ENCODE measurements at places on chromosomes 7 and 10. TPM values are rescaled to one million over a fixed set of nuclear protein-coding genes. Genes with fewer than 3 reads are reported as not detected.

DNA sequence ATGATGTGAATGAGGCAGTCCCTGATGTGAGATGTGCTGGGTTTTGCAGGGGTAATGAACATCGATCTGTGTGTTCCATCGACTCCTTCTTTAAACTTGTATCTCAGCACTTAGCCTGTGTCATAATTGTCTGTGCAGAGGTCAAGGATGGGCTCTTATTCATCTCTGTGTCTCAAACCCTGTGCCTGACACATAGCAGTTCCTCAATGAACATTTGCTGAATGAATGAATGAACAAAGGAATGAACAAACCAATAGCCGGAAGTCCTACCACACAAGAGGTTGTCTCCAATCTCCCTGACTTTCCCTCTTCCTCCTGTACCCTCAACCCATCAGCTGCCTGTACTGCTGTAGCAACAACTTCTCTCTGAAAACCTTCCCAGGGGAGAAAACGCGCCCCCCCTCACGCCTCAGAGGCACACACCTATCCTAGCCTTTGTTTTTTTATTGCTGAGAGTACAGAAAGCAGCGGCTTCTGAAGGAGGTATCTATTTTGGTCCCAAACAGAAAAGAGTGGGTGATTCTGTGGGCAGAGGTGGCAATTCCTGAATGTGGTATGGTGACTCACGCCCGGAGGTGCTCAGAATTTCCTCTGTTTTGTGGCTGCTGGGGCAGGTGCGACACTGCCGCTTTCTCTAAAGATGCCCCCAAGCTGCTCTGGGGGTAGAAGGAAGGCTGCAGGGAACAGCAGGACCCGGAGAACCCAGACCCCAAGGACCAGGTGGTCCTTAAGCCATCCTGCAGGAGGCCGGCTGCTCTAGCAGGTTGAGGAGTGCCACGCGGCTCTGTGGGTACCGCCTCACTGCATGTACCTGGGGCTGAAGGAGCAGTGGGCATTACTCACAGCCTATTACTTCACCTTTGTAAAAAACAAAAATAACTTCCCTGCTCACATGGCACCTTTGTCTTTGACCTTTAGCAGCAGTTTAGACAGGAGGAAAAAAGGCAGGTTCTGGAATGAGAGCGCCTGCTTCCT is 9.6 kb downstream of the IL2RA start:
- peaks cover 9% of the 10 kb centered on the region for H3K4me1 ChIP-seq
- no peaks in the 10 kb centered on the region for H3K36me3 ChIP-seq
- no peak overlapping the region for H3K27ac ChIP-seq
- no peak for DNase-seq
- no peak overlapping the region for H3K4me3 ChIP-seq

DNA sequence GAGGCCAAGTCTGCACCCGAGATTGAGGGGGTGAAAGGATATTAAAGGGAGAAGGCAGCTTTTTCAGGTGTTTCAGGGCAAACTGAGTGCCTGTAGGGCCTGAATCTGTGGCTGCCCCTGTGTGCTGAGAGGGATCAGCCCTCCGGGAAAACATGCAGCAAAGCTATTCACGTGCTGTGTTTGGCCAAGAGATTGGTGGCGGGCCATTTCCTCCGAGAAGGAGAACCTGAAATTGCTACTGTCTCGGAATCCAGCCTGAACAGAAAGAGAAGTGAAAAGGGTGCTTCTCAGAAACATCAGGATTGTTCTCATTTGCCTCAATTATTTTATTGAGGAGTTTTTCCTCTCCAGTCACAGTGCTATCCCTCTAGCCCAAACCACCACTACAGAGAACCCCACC is 16.0 kb downstream of the GIMAP5 start:
- DNase-seq = no peak
- no peaks in the 10 kb centered on the region for H3K27me3 ChIP-seq
- H3K27ac ChIP-seq = no peak overlapping the region

DNA sequence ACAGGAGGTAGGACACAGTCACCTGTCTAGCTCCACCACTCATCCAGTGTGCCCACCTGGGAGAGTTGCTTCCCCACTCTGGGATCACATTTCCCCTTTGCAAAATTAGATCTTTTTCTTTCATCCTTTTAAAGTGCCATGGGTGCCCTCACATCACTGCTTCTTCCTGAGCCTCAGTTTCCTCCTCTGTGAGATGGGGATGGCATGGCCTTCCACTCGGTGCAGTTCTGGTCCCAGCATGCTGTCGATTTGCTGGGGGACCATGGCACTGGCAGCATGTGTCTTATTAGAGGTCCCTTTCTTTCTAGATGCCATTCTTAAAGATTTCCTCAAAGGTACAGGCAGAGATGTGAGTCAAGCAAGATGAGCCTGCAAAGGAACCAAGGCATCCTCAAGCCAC is 158.3 kb upstream of the ZMIZ1 start:
- H3K4me1 ChIP-seq = no peaks in the 10 kb centered on the region
- no peak overlapping the region for H3K27ac ChIP-seq
- H3K4me3 ChIP-seq = no peak overlapping the region

Gene ZNF425
- polyA plus RNA-seq = 0.45 TPM

Gene ECHDC3
- 7.3 TPM for polyA plus RNA-seq

DNA sequence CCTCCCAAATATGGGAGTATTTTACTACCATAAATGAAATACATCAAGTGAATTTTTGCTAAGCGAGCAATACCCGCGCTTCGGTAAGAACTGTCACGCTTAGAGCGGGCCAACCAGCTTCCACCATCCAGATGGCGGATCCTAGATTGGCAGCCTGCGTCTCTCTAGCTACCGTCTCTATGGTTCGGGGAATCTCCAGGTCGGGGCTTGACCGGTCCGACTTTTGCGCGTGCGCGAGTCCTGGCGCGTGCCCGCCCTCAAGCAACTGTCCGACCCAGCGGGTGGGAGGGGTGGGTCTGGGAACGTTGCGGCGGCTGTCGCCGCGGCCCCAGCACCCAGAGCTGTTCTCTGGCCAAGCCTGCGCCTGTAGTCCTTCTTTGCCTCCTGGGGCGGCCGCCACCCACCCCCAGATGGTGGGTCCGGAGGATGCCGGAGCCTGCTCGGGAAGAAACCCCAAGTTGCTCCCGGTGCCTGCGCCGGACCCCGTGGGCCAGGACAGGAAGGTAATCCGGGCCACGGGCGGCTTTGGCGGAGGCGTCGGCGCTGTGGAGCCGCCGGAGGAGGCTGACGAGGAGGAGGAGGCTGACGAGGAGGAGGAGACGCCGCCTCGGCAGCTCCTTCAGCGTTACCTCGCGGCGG is at the start of gene TBC1D12:
Gene TBC1D12, plus strand, starts transcription at position 338 of the 639 bp plus-strand sequence. Its CDS starts 73 bp downstream, at position 411.
- no peaks in the 10 kb centered on the region for H3K27me3 ChIP-seq
- DNase-seq = peak; percentile 96
- H3K36me3 ChIP-seq = no peaks in the 10 kb centered on the region
- H3K4me3 ChIP-seq = peak within 1 kb of the TSS; percentile 71
- peak within 1 kb of the TSS; percentile 67 for H3K27ac ChIP-seq
- H3K4me1 ChIP-seq = peaks cover 3% of the 10 kb centered on the region

DNA sequence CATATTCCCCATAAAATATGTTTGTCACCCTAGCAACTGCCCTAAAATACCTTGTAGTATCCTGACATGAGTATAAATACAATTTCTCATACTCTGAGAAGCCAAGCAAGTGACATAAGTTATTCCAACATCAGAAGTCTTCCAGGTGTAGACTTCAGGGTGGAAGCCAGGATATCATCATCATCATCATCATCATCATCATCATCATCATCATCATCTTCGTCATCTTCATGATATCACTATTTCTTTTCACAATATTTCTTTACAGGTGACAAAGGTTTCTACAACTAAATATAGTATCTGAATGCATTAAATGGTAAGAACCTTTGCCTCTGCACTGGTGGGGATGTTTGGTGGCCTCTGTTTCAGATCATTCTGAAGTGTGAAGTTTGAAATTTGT is 10.0 kb upstream of the GPR141 start:
- no peak overlapping the region for H3K4me3 ChIP-seq
- H3K4me1 ChIP-seq = no peaks in the 10 kb centered on the region
- DNase-seq = no peak

Gene CPVL
- 0.14 TPM for polyA plus RNA-seq

DNA sequence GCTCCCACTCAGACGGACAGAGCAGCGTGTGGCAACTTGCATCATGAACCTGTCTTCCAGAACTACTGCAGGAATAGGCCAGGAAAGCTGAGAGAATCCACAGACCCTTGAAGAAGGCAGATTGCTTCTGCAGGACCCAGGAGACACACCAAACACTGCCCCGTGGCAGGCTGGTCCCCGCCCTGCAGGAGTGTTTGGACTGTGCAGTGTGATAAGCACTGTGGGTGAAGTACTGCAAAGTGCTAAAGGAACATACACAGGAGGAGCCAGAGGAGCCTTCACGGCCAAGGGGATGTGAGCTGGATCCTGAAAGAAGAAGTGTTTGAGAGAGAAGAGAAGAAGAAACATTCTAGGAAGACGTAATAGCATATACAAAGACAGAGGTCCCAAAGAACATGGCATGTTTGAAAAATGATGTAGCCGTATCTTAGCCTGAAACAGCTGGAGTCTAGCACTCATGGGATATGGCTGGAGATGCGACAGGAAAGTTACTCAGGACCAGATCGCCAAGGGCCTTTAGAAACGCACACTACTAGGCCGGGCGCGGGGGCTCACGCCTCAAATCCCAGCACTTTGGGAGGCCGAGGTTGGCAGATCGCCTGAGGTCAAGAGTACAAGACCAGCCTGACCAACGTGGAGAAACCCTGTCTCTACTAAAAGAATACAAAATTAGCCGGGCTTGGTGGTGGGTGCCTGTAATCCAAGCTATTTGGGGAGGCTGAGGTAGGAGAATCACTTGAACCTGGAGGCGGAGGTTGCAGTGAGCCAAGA is 96.9 kb upstream of the RHEB start:
- H3K36me3 ChIP-seq = no peaks in the 10 kb centered on the region
- H3K27me3 ChIP-seq = no peaks in the 10 kb centered on the region
- DNase-seq = no peak

GRCh38 chr10:102669206-102670064 is 25.2 kb downstream of the TRIM8 start:
- no peak overlapping the region for H3K4me3 ChIP-seq
- no peak for DNase-seq
- H3K27me3 ChIP-seq = no peaks in the 10 kb centered on the region
- H3K4me1 ChIP-seq = peaks cover 5% of the 10 kb centered on the region

DNA sequence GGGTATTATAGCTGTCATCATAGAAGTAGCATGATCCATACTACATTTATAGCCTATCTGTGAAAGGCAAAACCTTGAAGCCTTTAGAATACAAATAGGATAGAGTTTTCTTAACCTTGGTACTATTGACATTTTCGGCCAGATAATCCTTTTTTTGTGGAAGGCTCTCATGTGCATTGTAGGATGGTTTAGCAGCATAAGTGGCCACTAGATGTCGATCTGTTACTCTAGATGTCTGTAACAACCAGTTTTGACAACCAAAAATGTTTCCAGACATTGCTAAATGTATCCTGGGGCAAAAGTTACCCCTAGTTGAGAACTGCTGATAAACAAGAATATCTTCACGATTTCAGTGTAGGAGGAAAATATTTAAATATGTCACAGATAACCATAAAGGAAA is 319.4 kb upstream of the GALNT17 start:
- DNase-seq = no peak
- H3K27me3 ChIP-seq = no peaks in the 10 kb centered on the region

- DNase-seq = no peak
- H3K4me3 ChIP-seq = no peak overlapping the region
- no peaks in the 10 kb centered on the region for H3K36me3 ChIP-seq
- H3K27me3 ChIP-seq = no peaks in the 10 kb centered on the region
Measured at GRCh38 chr7:151717415-151717814, 159.5 kb downstream of the PRKAG2 start.

DNA sequence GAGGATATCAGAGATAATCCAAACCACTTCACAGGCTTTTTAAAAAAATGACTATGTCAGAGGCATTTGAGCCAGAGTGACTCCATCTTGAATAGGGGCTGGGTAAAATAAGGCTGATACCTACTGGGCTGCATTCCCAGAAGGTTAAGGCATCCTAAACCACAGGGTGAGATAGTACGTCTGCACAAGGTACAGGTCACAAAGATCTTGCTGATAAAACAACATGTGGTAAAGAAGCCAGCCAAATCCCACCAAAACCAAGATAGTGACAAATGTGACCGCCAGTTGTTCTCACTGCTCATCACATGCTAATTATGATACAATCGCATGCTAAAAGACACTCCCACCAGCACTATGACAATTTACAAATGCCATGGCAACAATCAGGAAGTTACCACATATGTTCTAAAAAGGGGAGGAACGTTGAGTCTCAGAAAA is 177.5 kb downstream of the RAPGEF5 start:
- H3K36me3 ChIP-seq = no peaks in the 10 kb centered on the region
- no peaks in the 10 kb centered on the region for H3K27me3 ChIP-seq
- H3K4me1 ChIP-seq = no peaks in the 10 kb centered on the region
- H3K27ac ChIP-seq = no peak overlapping the region
- no peak overlapping the region for H3K4me3 ChIP-seq

DNA sequence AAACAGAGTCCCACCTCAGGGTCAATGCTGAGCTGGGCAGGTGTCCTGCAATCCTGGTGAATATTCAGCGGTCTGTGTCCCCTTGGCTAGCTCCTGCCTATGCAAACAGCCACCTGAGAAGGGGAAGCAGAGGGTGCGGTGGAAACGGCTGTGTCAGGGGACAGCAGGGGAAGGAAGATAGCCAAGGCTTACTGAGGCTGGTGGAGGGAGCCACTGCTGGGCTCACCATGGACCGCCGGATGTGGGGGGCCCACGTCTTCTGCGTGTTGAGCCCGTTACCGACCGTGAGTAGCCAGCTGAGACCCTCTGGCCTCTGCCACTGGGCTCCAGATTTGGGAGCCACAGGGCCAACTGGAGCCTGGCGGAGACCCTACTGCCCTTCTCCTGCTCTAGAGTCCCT is at the start of gene GHRHR:
Gene GHRHR, plus strand, starts transcription at position 112 of the 400 bp plus-strand sequence. Its CDS starts 116 bp downstream, at position 228.
- H3K27ac ChIP-seq = no peak within 1 kb of the TSS
- no peaks in the 10 kb centered on the region for H3K4me1 ChIP-seq
- no peaks in the 10 kb centered on the region for H3K36me3 ChIP-seq
- no peak within 1 kb of the TSS for H3K4me3 ChIP-seq
- peaks cover 9% of the 10 kb centered on the region for H3K27me3 ChIP-seq

Gene DNAJC12
- polyA plus RNA-seq = 0.54 TPM

Gene TSPAN12
- polyA plus RNA-seq = 9.3 TPM

Gene DLX5
- polyA plus RNA-seq = not detected

DNA sequence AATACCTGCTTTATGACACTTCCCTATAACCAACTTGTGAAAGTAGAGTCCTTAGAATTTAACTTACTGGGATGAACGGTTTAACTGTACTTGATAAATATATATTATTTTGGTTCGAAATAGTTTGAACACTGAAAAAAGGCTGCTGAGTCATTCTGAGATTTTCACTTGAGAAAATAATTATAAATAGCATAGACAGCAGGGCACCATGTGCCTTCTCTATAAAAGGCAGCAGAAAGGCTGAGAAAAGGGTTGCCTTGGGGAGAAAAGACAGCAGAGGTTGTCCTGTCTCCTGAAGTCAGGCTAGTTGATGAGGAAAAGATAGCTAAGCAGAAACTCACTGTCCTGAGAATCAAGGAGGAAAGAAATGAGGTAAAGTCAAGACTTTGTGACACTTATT is 92.4 kb downstream of the CTTNBP2 start:
- no peak for DNase-seq
- no peaks in the 10 kb centered on the region for H3K4me1 ChIP-seq
- no peak overlapping the region for H3K27ac ChIP-seq
- H3K4me3 ChIP-seq = no peak overlapping the region
- H3K27me3 ChIP-seq = no peaks in the 10 kb centered on the region

Gene MBL2
- not detected for polyA plus RNA-seq

Measured in endothelial cell of umbilical vein (primary cell).